ENCODE measurements at places on chromosomes 2 and 18.

DNA sequence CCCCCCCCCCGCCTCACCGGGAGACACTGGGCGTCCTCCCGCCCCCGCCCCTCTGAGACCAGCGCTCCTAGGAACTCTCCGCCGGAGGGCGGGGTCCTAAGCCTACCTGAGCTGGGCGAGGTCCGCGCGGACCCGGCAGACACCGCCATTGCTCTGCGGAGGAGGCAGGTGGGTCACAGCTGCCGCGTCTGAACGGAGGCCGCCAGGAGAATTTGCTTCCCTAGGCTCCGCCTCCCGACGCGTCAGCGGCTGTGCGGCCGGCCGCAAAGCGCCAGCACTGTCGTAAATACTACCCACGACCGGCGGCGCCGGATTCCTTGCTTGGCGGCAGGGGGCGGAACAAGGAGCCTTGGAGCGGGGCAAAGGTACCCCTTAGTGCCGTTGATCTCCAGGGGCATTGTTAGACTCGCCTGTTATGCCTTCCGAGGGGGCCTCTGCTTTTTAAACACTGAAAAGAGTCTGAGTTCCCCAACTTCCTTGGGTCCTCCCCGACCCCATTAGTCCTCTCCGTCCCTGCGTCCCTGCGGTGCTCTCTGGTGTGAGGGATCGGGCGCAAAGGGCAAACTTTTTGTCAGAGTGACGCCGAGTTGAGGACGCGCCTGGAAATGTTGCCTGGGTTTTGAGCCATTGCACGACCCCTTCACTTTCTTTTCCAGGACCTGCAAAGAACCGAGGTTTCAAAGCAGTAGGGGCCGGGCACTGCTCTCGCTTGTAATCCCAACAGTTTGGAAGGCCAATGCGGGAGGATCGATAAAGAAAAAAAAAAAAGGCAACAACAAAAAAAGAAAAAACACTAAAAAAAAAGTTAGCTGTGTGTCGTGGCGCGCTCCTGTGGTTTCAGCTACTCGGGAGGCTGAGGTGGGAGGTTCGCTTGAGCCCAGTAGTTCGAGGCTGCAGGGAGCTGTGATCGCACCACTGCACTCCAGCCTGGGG is at the start of gene GGCX:
Gene GGCX, minus strand, starts transcription at position 214 of the 933 bp plus-strand sequence. Its CDS starts 65 bp downstream, at position 149.
- peak; percentile 81 for DNase-seq

GRCh38 chr18:47204908-47205522 is 28.9 kb upstream of the IER3IP1 start:
- no peak for DNase-seq

GRCh38 chr2:10897956-10898355 is 13.8 kb upstream of the KCNF1 start:
- no peak for DNase-seq

DNA sequence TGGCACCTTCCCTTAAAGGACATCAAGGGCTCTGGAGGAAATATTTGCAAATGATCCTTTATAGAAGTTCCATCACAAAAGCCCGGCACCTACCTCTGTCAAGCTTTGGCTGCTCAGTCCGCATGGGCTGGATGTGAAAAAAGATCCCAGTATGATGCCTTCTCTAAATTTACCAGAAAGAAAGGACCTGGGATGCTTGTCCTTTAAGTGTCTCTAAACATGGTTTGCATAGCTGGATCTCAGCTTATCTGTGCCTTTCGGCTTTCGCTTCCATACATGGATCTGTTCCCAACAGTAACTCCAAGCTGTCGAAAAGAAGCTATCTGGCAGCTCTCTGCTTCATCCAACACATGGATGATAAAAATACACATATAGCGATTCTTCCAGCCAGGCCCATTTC is 60.4 kb upstream of the SLC8A1 start:
- no peak for DNase-seq

GRCh38 chr18:48540251-48541025 is 1.6 kb downstream of the CTIF start:
- DNase-seq: no peak

DNA sequence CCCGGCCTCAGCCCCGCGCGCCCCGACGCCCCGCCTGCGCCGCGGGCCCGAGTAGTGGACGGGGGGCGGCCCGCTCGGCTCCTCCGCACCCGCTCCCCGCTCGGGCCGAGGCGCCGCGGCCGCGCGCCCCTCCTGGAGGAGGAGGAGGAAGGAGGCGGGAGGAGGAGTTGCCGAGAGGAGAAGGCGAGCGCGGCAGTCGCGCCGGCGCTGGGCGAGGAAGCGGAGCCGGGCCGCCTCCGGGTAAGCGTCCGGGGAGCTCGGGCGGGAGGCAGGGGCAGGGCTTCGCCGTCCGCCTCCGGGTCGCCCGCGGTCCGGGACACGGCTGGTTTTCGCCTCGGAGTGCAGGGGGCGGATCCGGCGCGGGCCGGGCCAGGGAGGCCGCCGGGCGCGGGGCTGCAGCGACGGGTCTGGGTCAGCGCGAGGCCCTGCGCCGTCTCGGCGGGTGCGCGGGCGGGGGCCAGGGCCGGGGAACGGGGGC is at the start of gene SOCS6:
Gene SOCS6, plus strand, starts transcription at position 195 of the 478 bp plus-strand sequence. CDS start 35,624 bp downstream, outside the sequence.
- DNase-seq: no peak

GRCh38 chr18:59057493-59057795 is 82.2 kb upstream of the SEC11C start:
- no peak for DNase-seq

GRCh38 chr2:232666051-232666805 is 30.9 kb upstream of the GIGYF2 start:
- no peak for DNase-seq

- no peak for DNase-seq
These were observed 32.5 kb downstream of the DOCK10 start for GRCh38 chr2:225009768-225010167.

GRCh38 chr2:64524604-64525316 is 632 bp downstream of the AFTPH start:
- no peak for DNase-seq
